GM10248 (cell line): ENCODE measurements at places on chromosomes 4 and X.

DNA sequence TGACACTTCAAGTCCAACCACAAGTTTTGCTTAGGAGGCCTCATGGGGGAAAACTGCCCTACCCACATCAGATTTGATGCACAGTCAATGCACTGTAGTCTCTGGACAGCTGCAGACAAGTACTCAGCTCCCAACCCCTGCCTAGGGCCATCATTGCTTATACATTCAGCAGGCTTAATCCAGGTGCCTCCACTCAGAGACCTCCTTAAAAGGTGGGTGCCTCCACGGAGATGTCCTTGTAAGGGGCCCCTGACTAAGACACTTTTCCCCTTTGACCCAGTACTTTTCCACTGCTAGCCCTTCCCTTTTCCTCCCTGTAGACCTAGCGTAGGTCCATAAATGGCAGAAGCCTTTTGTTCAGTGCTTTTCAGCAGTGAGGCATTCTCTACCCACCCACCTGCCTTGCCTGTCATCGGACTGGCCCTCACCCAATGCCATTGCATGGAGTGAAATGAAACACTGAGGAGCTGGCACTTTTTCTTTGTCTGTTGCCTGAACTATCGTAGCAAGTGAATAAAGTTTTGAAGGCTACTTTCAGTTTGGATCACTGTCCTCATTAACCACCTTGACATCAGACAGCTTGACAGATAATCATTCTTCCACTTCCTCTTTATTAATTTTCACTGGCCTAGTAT lies 23.8 kb upstream of the PLK4 start:
- DNase-seq, result peak; percentile 51

- DNase-seq, result no peak
These were observed 172.0 kb upstream of the GLRA2 start for GRCh38 chrX:14357314-14357713.

DNA sequence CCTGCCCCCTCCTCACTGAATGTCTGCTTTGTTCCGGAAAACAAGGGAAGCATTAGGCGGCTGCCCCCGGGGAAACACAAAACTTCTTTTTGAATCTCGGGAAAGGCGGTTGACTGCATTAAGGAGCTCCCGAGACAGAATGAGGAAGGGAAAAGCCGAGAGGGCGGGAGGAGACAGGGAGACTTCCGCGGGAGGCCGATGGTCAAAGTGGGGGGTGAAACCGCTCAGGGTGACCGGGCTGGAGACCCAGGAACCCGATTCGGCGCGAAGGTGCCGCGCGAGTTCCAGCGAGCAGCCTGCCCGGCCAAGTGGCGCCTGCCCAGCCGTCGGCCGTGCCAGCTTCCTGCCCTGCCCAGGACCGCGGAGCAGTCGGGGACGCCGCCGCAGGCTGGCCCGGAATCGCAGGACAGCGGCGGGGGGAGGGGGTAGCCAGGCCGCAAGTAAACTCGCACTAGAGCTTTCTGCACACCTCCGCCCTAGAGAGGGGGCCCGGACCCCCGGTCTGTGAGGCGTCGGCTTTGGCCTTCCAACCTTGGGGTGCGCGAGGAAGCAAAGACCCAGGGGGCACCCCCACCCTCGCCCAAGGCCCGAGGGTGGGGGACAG lies 55.1 kb upstream of the BCOR start:
- peak; percentile 35 for DNase-seq

GRCh38 chrX:19630776-19631707 lies 115.7 kb upstream of the MAP3K15 start:
- no peak for DNase-seq

DNA sequence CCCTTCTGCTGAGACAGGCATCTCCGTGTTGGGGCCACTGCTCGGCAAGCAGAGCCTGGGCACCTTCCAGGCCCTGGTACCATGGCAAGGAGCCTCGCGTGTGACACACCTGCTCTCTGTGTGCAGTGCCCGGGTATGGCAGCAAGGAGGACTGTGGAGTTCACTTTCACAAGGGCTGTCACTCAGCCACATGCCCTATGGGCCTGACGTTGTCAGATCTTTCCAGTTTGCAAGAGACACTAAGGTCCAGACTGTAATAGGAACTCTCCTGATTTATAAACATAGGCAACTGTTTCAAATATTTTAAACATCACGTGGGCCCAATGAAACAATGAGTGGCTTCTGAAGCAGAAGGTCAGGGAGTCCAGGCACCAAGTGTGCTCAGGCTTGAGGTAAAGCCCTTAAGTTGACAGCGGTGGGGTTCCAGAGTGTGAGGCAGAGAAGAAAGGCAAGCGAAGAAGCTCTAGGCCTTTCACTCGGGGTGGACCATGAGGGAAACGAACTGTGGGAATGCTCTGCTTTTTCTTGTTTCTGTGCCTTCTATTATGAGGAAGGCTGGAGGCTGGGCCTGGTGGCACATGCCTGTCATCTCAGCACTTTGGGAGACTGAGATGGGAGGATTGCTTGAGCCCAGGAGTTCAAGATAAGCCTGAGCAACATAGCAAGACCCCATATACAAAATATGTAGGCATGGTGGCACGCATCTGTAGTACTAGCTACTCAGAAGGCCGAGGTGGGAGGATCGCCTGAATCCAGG lies 108.6 kb upstream of the TRIM2 start:
- DNase-seq, result no peak

DNA sequence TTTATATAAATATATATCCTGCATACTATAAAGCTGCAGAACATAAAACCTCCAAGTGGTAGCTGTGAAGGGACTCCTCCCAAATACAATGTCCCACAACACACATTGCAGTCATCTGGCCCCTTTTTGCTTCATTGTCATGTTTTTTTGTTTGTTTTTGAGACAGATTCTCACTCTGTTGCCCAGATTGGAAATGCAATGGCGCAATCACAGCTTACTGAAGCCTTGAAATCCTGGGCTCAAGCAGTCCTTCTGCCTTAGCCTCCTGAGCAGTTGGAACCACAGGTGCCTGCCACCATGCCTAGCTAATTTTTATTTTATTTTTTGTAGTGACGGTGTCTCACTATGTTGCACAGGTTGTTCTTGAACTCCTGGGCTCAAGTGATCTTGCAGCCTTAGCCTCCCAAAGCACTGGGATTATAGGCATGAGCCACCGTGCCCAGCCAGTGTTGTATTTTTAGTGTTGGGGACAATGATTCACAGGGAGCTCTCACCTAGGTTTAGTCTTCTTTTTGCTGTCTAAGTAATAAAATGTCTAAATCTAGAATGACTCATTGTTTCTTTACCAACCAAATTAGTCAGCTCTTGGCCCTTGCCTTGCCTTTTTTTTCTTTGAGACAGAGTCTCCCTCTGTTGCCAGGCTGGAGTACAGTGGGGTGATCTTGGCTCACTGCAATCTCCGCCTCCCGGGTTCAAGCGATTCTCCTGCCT lies 24.0 kb upstream of the XIAP start:
- no peak for DNase-seq

GRCh38 chr4:6200922-6201362 lies 593 bp upstream of the JAKMIP1 start:
- DNase-seq, result no peak

DNA sequence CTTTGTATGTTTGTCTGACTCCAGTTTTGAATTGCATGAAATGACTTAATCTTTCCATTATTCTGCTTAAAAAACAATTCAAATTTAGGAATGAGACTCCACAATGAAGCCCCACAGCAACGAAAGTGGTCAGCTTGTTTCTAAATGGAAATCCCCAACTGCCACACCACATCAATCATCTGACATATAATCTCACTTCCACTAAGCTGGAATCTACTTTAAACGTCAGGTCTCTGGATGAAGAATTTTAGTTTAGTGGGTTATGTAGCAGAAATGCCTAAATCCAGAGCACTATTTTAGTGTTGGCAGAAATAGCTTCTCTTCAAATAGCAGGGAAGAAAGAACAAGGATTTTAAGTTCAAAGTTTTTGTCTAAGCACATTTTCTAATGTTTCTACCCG lies 1.7 kb upstream of the BMP2K start:
- peak; percentile 15 for DNase-seq

DNA sequence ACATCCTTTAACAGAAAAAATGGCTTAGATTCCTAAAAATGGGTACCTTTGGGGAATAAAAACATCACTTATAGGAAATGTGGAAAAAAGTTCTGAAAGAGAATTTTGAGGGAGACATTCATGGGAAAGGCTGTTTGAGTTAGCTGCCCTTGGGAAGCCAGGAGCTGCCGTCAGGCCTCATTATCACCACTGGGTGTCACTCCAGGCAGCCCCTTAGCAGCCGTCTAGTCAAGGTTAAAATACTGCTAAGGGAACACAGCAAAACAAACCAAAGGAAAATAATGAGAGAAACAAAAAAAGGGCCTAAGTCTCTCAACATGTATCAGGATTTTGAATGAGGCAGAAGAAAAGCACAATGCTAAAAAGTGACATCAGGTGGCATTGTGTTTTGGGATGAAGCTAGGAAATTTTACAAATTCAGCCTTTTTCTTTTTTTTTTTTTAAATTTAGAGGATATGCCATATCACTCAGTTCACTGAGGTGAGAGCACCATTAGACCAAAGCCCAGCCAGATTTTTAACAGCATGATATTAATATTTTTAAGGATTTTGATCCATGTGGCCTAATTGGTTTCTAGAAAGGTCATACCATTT lies 235.3 kb downstream of the GPAT3 start:
- peak; percentile 14 for DNase-seq

DNA sequence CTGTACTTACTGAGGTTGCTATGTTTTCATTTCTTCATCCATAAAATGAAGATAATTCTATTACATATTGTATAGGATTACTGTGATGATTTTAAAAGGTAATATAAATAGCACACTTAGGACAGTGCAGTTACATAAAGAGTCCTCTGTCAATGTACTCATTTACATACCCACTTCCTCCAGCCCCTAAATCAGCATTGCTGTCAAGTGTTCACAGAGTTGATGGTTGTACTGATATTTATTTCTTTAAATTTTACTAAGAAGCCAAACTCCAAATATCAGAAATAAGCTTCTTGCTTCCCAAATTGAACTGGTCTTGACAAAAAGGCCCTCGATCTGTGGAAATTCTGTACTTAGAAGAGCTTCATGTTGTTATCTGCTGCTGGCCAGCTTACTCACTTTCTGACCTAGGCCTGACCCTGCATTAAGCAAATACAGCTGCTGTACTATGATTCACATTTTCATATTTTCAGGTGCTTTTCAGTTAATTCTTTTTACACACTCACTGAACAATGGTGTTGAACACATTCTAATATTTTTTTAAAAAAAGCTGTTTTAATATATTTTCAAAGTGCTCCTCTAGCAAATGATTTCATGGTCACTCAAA lies 259.6 kb downstream of the UNC5C start:
- no peak for DNase-seq

- no peak for DNase-seq
These were observed 53.5 kb upstream of the VEGFD start for GRCh38 chrX:15437724-15438123.

DNA sequence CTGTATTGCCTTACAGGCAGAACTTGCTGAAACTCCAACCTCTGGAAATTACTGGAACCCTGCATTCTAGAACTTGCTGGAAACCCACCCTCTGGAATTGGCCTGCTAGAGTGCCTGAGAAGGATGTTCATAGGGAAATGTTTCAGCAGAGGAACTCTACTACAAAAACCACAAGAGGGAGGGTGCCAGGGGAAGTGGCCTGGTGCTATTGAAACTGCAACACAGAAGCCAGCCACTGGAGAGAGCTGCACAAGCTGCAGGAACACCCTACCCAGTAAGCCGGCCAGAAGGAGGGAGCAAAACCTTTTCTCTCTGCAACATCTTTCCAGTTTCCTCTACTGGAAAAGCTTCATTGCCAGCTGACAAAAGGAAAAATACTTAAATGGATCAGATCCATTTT lies 2.5 kb upstream of the BRWD3 start:
- DNase-seq, result no peak

DNA sequence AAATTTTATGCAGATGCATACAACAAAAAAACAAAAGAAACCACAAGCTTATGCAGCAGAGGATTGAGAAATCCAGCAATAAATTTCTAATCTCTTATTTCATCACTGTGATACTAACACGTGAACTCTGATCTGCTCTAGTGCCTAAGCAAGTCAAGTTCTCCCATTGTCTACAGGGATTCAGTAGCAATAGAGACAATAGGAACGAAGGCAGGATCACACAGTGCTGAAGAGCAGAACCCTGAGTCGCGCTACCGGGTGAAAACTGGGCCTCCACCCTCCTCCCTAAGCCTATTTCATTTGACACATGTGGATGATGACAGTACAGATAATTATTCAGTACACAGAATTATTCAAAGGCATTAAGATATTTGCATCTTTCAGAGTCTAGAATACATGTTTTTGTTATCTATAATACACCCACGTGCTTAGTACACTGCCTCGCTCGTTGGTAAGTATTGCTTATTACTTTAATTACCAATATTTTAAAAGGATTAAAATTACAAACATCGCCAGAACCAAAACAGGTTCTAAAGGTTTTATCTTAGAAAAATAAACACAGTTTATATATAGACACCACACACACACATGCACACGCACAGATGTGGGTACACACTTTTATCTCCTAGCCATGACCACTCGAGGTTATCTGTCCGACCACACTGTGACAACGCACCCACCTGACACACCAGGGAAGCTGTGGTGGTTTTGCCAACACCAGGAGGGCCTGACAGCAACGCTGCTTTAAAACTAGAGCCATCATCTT lies 60.1 kb downstream of the RFC1 start:
- DNase-seq, result no peak

- DNase-seq, result peak; percentile 28
These were observed 57.3 kb upstream of the AP1S2 start for GRCh38 chrX:15911734-15912550.

DNA sequence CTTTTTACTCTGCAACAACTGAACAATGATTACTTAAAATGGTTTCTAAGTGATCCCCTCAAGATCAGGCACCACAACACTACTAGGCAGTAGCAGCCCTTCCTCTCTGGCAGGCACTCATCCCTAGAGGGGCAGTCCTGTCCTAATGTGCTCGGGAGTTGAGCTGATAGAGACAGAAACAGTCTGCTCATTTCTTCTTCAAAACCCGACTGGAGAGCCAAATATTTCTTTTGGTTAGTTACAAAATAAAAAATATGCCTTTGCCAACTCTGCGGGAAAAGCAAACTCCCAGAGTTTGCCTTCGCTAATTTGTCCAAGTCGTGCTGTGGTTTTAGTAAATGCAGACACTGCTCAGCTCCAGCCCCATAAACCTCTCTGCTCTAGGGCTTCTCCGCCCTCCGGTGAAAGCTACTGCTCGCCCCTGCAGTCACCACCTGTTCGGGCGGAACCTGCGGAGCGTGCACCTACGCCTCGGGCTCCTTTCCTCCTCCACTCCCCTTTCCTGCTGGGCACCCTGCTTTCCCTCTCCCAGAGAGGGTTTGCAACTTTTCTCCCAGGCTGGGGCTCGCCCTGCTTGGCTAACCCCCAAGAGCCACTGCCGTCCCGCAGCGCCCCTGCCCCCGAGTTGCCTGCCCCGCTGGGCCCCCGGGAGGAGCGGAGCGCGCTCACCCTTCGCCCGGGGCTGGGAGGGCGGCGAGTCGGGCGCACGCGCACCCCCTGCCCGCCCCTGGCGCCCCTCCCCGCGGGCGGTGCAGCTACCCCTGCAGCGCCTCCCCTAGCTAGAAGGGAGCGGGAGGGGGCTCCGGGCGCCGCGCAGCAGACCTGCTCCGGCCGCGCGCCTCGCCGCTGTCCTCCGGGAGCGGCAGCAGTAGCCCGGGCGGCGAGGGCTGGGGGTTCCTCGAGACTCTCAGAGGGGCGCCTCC lies at the start of gene NPNT:
Gene NPNT, plus strand, starts transcription at position 812 of the 923 bp plus-strand sequence. CDS start 182 bp downstream, outside the sequence.
- peak; percentile 69 for DNase-seq
